ENCODE measurements at places on chromosomes 1 and 21.

DNA sequence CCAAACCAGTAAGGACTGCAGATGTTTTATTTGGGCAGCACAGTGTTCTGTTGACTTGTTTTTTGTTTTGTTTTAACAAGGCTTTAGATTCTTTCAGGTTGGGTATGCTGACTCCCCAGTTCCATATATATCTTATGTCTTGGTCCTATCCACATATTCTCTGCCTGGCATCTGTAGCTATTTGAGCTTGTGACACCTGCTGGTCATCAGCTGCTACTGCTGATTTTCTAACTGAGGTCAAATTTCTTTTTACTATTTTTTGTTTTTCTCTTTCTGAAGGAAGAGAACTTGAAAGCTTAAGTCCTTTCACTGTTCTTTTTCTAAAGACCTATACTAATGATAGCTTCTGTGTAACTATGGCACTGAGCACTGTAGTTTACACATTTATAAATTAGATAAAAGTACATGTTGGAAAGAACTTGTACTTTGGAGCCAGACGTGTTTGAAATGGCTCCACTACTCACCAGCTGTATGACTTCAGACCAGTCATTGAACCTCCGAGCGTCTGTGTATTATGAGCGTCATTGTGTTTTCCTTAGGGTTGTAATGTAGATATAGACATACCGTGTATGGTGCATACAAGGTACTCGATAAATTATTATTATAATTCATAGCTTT lies 109.4 kb downstream of the NRDC start:
- no peak for DNase-seq

GRCh38 chr1:180863158-180863775 lies 49.4 kb upstream of the KIAA1614 start:
- DNase-seq = no peak

DNA sequence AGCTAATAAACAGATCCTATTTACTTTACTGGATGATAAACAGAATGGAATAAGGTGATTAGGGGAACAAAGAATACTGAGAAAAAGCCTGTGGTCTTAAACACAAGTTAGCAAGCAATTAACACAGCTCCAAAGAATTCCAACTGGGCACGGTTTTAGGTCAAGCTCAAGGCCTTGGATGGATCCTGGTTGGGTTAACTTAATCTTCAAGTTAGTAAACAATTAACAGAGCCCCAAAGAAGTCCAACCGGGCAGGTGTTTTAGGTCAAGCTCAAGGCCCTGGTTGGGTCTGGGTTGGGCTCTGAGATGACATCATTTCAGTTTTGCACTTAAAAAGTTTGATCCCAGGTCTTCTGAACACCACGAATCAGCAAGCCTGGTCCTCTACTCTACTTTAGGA lies 1086.3 kb upstream of the TMPRSS15 start:
- no peak for DNase-seq

DNA sequence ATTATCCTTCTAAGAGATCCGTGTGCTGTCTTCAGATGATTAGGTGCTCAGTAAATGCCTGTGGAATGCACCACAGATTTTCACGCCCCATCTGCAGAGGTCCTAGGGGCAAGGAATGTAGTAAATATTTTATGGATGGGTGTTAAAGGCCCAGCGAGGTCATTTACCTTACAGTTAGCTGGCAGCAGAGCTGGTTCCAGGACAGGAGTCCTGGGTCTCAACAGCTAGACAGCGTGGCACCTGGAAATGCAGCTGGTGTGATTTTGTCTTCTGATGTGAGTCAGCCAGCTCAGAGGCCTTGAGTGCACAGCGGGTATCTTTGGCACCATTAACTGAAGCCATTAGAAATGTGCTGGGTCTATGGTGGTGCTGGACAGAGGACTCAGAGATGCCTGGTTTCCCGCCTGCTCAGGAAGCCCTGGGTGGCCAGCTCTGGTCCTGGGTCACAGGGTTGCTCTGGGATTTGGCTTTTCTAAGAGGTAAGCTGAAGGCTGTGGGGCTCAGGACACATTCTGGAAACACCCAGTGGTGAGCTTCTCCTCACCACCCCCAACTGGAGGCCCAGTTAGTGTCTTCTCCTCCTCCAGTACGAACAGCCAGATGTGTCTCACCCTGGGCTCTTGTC lies 65.5 kb downstream of the DDX20 start:
- DNase-seq = no peak

DNA sequence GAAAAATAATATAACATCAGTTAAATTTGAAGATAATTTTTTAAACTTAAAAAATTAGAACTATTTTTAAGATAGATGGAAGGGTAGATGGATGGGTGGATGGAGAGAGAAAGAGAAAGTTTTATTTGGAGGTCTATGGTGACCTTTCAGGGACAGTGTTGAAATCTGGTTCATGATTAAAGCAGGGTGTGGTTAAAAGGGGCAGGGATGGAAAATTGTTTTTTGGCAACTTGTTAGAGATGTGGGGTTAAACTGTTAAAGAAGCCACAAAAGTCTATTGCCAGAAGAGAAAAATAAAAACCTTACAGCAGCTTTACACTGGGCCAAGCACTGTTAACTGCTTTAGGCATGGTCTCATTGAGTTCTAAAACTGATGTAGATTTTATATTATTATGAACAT lies 134.9 kb upstream of the GORAB start:
- no peak for DNase-seq

- DNase-seq = no peak
These were observed 155.1 kb downstream of the HHAT start for GRCh38 chr1:210483821-210484220.

GRCh38 chr1:113654883-113655282 lies 104.4 kb downstream of the PHTF1 start:
- DNase-seq = no peak

GRCh38 chr1:31772669-31773248 lies 8.6 kb upstream of the ADGRB2 start:
- no peak for DNase-seq

- no peak for DNase-seq
These were observed 12.6 kb upstream of the EDN2 start for GRCh38 chr1:41497056-41497440.

DNA sequence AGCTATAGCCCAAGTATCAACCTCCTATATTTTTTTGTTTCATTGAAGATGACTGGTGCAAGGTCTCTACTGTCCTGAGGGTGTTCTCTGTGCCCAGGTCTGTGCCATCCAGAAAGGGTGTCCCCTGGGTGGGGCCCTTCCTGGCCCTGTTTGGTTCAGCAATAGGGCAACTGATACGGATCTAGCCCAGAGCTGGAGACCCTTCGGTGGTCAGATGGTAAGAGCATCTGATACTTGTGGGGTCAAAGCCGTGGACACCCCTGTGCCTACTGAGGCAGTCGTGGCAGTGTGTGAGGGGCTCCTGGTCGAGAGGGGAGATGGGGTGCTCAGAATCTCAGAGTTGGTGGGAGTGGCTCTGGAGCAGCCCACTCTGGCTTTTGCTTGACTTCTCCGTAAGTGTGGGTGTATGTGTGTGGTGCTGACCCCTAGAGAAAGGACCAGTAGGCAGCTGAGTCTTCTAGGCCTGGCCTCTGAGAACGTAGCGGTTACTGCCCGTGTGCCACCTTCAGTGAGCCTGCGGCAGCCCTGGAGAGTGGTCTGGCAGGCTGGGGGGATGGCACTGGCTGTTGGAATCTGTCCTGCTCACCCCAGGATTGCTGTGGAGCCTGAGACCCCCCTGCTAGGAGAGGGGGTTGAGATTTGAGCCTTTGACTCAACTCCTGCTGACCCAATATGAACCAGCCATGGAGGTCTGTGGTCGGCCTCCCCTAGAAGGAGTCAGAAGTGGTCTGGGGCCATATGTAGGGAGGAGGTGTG lies 2.7 kb downstream of the AMPD2 start:
- DNase-seq = no peak

- no peak for DNase-seq
These were observed 13.2 kb upstream of the CTSE start for GRCh38 chr1:206036663-206037455.

DNA sequence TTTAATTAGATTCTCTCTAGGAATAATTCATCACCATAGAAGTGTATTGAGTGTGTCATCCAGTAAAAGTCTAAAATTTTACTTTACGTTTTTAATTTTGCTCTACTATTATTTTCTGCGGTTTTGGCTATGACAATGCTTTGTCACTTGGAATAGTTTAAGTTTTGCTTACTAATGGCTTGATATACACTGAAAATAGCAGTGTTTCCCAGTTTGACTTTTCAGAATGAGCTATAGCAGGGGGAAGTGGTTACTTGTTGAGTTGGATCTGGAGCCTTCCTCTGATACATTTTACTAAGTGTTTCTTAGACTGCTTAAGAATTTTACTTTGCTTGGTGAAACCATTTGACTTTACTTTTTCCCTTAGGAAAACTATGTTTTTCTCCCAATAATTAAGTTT lies 5.0 kb downstream of the DNAJC16 start:
- no peak for DNase-seq

GRCh38 chr1:16143566-16144324 lies 12.1 kb downstream of the EPHA2 start:
- no peak for DNase-seq

DNA sequence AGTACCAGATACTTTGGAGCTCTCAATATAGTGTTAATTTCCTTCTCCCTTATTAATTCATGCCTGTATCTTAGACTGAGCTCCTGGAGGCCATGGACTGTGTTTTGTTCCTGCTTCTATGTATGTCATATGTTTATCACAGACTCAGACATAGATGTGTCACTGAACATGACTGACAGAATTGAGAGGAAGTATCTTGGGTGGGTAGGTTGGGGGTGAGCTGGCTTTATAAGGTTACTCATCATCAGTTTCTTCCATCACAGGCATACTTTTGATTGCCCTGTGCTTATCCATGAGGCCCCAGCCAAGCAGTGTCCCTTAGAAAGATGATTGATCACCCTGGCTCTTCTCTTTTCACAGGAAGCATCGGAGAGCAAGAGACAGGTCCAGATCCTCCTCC lies 5.6 kb upstream of the SH3D21 start:
- DNase-seq = no peak

DNA sequence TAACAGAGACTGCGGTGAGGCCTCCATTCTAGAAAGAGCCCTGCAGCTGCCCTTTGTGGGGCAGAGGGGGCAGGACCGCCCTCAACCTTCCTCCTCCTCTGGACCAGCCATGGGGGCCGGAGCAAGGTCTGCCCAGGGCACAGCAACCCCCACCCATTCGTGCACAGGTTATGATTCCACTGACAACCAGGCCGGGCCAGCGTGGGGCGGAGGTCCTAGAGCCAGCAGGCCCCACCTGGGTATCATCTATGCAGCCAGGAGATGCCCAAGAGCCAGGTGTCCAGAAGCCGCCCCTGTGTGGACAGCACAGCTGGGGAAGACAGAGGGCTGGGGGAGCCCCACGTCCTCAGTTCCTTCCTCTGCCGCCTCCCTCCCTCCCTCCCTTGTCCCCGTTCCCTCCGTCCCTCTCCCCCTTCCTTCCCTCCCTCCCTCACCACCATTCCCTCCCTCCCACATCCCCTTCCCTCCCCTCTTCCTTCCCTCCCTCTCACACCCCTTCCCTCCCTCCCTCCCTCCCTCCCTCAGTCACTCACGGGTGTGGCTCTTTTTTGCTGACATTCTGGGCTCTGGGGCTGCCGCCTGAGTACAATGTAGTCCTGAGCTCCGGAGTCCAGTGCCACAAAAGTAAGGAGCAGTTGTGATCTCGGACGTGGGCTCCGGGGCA lies 12.3 kb downstream of the RNF223 start:
- no peak for DNase-seq

DNA sequence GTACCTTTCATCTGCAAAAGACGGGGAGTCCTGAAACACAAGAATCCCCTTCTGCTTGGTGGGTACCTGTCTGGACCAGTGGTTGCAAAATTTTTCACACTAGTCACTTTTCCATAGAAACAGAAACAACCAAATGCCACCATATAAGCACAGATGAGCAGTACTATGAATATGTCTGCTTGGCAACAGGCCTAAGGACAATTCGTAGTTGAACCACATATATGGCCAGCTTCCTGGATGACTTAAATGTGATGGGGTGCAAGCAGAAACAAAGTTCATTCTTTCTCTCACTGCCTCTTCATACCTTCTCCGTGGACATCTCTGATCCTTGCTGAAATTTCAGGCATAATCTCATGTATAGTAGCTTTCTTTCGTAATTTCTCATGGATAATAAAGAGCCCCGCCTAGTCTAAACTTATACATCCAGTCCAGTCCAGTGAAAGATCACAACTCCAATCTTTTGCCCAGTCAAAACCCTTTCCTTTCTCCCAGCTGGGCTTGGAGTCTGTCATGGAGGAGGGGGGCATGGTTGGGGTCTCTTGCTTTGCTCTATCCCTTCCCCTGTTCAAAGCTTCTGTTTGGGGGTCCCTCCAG lies 7.0 kb downstream of the FCAMR start:
- DNase-seq = no peak

DNA sequence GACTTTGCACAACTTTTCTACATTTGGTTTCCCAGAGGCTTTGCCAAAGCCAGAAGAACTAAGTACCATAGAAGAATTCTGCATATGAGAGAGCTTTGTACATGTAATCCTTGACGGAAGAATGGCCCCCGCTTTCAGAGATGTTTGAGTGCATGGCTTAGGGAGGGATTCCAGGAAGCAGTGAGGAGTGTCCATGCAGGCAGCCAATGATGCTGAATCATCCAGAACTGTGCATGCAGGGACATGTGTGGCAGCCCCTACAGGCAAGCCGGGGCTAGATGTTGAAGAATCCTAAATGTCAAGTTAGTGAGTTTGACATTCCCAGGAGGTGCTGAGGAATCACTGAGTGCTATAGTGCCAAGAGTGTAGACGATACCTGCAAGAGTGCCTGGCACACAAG lies 9.9 kb upstream of the HAO2 start:
- DNase-seq = no peak

GRCh38 chr1:223006917-223007648 lies 136.0 kb downstream of the TLR5 start:
- no peak for DNase-seq

DNA sequence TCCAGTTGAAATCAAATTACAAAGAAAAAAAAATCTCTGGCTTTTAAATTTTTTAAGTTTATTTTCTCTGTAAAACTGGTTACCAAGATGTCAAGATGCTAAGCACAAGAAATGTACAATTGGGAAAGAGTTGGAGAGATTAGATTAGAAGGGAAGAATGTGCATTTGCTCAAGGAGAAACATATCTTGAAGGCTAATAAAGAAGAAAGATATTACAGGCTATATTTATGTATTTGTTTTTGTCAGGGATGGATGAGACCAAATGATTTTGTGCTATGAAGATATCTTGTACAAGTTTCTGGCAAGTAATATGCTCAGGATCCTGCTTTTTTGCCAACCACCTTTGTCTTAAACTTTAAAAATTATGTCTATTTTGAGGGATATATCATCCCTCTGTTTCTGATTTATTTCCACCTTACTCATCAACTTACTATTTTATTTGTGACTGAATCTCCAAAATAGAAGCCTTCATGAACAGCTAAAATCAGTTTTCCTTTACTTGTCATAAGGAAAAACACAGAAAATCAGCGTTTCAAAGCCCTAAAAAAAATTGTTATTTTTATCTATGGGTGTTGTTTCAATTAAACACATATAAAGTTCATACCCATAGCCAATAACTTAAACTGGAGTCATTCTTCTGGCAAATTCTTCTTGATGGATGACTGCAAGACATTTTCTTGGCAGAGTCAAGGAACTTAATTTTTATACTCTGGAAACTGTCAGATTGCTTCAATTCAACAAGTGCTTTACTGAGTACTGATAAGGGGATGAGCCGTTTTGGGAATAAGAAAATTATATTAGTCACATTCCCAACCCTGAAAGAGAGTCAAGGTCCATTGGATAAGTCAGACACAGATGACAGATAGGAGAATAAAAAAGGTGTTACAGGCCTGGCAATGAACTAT lies 141.8 kb downstream of the CTH start:
- DNase-seq = no peak
